ENCODE measurements at places on chromosomes 1 and 21.

- no peak for DNase-seq
Measured at GRCh38 chr1:92901699-92902405, 59.4 kb downstream of the DIPK1A start.

DNA sequence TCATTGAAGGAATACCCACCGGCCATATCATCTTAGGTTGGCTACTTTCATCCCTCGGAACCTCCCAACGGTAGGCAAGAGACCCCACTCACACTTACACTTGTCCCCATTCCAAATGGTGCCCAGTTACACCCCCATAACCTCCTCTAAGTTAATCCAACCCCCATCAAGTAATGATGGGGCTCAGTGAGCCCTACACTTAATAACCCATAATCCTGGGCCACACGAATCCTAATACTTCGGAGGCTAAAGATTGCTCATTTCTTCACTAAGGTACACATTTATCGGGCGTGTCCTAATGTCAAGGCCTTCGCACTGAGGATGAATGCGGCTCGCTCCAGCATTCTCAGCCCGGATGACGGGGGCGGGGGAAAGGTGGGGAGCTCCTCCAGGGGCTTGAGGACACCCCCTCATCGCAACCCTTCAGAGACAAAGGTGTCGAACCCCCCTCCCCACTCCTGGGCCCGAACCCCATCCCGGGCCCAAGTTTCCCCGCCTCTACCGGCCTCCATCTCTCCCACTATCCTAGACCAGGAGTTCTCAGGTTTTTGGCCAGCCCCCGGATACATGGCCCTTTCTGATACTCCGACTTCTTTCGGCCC, 435 bp downstream of the ILF2 start:
- no peak for DNase-seq

DNA sequence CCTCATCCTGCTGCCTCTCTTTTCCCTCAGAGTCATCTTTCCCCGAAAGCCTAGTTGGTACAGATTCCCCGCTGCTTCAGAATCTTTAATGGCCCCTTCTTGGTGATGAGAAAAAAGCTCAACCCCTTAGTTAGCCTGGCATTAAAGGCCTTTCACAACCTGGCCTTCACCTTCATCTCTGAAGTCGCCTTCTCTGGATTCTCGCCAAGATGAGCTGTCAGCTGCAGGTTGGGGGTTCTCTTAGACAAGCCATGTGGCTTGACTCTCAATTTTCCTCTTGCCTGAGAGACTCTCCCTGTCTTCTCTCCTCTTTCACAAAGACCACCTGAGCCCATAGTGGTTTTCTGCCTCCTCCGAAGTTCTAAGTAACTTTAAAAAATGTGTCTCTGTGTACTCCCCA, 15.5 kb upstream of the DISC1 start:
- no peak for DNase-seq

GRCh38 chr1:222634180-222635013, 16.5 kb downstream of the MIA3 start:
- DNase-seq = peak; percentile 94

DNA sequence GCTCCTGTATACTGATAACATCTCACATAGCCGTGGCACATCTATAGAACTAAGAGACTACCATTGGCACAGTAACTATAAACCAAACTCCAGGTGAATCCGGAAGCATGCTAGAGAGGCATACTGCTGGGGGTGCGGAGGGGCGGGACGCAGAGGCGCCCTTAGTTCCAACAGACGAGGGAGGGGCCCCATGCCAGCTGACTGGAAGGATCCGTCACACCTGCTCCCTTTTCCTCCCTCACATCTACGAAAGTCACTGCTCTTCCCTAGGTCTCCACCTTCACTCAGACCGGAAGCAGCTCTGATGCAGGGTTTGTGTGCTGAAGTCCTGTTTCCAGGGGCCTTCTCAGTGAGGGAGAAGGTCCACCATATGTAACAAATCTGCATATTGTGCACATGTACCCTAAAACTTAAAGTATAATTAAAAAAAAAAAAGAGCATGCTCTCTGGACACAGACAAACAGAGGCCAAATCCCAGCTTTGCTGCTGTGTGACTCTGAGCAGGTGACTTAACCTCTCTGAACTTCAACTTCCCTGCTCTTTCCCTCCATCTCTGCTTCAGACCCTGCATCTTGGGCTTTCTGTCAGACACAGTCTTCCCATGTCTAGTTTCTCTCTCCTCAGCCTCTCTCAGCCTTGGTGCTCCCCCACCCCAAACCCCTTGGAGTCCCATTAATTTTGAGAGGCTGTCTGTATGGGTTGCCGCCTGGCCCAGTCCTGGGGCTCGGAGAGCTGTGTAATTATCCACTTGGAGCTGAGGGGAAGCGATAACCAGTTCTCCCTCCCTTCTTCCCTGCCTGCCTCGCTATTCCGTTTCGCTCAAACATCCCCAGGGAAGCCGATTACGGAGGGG, 7.8 kb upstream of the GJB5 start:
- no peak for DNase-seq

GRCh38 chr1:209493559-209493958, 90.0 kb upstream of the CAMK1G start:
- no peak for DNase-seq

- DNase-seq = no peak
Measured at GRCh38 chr21:28263974-28264373, 728.7 kb downstream of the LTN1 start.

DNA sequence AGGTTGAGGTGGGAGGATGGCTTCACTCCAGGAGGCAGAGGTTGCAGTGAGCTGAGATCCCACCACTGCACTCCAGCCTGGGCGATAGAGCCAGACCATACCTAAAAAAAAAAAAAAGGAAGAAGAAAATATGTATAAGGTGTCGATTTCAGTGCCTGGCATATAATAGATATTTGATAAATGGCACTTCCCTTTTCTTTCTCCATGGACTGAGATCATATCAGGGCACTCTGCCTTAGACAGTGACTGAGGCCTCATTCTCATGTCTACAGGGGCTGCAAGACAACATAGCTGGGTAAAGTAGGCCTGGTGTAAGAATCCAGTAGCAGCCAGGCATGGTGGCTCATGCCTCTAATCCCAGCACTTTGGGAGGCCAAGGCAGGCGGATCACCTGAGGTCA, 21.2 kb downstream of the PCAT6 start:
- DNase-seq = no peak

DNA sequence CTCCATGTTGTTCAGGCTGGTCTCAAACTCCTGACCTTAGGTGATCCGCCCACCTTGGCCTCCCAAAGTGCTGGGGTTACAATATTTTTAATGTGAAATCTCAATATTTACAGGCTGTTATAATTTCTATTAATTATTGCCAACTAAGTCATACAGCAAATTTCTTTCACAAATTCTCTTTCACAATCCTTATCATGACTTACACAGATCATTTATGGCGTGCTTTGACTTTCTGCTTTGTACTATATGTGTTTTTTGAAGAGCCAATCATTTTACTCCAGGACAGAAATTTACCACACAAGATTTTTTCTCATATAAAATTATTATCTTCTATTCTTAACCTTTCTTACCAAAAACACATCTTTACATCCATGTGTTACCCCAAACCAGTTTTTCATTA, 1729.9 kb downstream of the NCAM2 start:
- DNase-seq = no peak

GRCh38 chr1:235424092-235424491, 56.9 kb downstream of the TBCE start:
- DNase-seq = no peak

- no peak for DNase-seq
Measured at GRCh38 chr1:68281946-68282615, 49.8 kb upstream of the WLS start.

GRCh38 chr1:68820151-68820550, 323.3 kb upstream of the DEPDC1 start:
- DNase-seq = no peak

DNA sequence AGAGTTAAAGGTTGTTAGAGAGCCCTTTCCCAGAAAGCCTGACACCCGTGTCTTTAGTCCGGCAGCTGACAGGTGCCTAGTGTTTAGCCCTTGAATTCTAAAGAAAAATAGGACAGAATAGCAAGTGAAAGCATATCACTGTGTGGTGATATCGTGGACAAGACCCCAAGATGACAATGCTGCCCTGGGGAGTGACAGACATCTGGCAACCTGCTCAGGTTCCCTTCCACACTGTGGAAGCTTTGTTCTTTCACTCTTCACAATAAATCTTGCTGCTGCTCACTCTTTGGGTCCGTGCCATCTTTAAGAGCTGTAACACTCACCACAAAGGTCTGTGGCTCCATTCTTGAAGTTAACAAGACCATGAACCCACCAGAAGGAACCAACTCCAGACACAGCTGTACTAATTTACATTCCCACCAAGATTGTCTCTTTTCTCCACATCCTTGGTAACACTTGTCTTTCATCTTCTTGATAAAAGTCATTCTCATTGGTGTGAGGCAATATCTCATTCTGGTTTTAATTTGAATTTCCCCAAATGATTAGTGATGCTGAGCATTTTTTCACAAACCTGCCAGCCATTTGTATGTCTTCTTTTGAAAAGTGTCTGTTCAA, 107.6 kb upstream of the SGIP1 start:
- no peak for DNase-seq

DNA sequence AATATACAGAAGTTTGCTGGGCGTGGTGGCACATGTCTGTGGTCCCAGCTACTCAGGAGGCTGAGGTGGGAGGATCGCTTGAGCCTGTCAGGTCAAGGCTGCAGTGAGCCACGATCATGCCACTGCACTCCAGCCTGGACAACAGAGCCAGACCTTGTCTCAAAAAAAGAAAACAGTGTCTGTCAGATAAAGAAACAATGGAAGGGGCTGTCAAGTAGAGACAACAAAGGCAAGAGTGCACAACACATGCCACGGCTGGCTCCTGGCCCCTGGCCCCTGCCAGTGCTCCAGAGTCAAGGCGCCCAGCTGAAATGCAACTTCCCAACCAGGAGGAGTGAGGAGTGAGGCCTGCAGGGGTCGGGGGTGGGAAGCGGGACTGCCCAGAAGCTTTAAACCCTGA, 32.6 kb downstream of the PRDM15 start:
- no peak for DNase-seq

DNA sequence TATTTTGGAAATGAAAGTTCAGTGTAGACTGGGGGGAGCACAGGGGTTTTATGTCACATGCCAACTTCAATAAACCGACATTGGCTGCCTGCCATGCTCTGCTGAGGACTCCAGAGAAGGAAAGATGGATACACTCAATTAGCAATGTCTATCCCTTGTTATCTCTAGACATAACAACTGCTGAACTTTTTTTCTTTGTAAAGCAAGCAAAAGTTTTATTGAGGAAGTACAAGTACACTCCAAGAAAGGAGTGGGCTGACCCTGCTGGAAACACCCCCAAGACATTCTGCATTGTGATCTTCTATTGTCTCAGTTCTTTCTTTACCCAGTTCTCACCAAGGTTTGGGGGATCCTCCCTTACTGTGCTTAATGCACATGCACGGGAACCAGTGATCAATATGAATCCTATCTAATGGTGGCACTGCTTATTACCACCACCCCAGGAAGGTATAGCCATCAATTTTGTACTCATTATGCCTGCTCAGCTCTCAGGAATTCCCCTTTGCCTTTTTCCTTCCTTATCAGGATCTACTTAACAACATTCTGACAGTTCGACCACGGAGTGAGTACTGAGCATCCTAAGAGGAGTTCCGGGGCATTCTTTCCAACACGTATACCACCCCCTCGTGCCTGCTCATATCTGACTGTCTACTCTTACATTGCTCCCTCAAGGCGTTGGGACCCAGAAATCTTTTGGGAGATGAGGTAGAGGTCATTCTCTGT, 28.7 kb downstream of the SYNJ1 start:
- peak; percentile 40 for DNase-seq

- DNase-seq = no peak
Measured at GRCh38 chr1:84366786-84367185, 31.5 kb upstream of the DNASE2B start.

GRCh38 chr1:233328142-233328921, 808 bp downstream of the MAP3K21 start:
- peak; percentile 18 for DNase-seq

DNA sequence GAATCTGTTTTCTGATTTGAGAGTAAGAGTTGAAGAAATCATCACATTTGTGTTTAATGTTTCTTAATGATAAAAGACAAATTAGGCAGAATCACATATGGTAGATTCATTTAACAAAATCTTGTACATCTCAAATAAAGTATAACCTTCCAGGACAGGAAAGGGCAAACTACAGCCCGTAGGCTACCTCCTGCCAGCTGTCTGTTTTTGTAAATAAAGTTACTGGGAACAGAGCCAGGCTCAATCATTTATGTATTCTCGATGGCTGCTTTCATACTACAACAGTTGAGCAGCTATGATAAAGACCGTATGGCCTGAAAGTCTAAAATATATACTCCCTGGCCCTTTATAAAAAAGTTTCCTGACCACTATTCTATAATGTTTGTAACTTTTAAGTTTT, 204.1 kb downstream of the COL24A1 start:
- no peak for DNase-seq

GRCh38 chr1:1981142-1981500, 22.5 kb downstream of the CFAP74 start:
- no peak for DNase-seq

- no peak for DNase-seq
Measured at GRCh38 chr21:17105932-17106331, 406.9 kb upstream of the CXADR start.

- DNase-seq = no peak
Measured at GRCh38 chr1:93666613-93667384, 14.8 kb downstream of the BCAR3 start.

GRCh38 chr1:224387302-224387912, 30.7 kb downstream of the CNIH4 start:
- no peak for DNase-seq

DNA sequence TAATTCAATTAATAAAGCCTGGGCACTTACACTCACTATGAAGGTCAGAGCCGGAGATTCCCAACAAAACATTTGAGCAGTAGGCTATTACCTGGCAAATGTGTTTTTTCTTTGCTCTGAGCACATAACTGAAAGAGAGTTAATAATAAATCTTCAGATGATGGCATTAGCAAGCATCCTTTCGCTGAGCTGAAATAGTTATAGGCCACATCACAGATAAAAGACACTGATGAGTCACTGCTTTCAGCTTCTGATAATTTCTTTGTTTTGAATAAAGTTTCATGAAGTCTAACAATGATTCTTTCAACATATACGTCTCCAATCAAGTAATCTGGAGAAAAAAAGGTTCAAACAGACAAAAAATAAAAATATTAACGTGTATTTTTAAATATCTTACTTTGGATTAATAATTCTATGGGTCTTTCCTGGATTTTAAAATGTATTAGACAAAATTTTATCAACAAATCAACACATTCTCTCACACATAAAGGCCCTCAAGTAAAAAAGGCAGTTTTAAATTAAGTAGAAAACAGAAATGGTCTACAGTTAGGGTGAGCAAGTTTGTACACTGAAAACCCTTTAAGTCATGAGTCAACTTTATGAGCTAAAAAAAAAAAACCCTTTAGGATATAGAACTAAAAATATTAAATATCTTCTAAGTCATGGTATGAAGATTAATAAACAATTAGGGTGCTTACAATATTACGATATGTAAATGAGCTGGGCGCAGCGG, 33.1 kb downstream of the LTN1 start:
- no peak for DNase-seq

Measured in hematopoietic multipotent progenitor cell treated with erythropoietin and hydrocortisone succinate and interleukin-3 and kit ligand, for 8 days (in vitro differentiated cells).